ENCODE measurements at places on chromosomes 12 and 14.

DNA sequence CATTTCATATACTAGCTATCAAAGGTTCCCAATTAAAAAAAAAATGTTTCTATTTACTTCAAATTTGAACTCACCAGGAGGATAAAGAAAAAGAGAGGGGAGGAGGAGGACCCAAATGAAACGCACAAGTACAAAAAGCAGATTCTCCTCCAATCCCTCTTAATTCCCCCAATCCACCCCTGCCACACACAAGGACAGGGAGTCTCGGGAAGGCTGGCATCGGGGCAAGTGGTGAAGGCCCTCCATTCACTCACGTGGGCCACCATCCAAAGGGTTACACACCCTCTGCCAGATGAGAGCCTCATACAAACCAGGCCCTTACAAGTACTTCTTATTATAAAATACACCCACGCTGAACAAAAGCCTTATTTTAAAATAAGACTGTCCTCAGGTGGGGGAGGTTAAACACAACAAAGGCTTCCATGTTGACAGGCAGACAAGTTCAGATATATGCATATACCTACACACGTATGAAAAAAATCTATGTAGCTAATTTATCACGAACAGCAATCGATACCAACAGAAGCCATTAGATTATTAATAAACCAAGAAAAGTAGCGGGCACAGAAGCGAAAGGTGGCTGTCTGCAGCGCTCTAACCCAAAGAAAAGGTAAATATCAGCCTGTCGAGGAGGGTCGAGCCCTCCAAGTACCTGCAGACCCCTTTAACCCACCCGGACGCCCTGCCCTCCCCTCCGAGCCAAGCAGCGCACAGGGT, 1.5 kb downstream of the ATP2B1 start:
- no peak for DNase-seq

GRCh38 chr12:110687396-110688169, 1.3 kb downstream of the HVCN1 start:
- no peak for DNase-seq

DNA sequence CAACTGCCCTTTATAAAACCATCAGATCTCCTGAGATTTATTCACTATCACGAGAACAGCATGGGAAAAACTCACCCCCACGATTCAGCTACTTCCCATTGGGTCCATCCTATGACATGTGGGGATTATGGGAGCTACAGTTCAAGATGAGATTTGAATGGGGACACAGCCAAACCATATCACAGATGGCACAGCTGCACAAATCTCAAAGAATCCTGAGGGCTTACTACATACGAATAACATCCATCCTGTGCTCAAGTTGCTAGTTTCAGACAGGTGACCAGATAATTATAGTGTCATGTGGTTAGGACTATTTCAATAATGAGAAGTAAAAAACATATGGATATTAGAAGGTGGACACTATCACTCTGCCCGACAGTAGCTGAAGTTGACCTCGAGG, 211.2 kb downstream of the NUAK1 start:
- DNase-seq = no peak

- DNase-seq = no peak
Measured at GRCh38 chr14:95361373-95362137, 41.8 kb upstream of the CLMN start.

DNA sequence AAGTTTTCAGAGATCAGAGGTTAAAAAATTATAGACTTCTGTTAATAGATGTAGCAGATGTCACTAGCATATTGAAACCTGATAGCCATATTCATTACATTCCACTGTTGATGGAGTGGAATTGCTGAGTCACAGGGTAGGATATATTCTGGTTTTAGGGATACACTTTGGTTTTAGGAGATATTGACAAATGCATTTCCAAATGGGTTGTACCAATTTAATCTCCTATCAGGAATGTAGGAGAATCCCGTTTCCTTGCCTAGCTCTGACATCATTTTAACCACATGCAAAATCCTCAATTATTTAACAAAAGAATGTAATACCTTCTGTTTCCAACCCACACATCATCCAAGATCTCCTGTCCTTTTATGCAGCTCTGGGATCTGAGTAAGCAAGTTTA, 30.7 kb upstream of the ESR2 start:
- DNase-seq = no peak

DNA sequence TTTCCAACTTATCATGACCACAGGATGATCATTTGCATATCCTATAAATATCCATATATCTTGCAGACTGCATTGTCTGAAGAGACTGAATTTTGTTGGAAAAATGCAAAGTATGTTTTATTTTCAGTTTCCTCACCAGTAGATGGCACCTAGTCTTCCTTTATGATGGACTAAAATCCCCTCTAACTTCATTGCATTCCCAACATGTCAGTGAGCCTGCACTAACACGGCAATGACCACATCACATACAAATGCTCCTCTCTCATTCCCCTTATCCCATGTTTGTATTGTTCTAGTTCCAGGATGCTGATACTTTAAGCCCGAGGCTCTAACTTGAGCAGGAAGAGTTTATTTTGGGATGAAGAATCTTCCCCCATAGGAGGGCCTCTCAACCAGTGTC, 24.7 kb upstream of the MYBPC1 start:
- no peak for DNase-seq

- DNase-seq = no peak
Measured at GRCh38 chr12:81086342-81086741, 8.5 kb downstream of the ACSS3 start.

DNA sequence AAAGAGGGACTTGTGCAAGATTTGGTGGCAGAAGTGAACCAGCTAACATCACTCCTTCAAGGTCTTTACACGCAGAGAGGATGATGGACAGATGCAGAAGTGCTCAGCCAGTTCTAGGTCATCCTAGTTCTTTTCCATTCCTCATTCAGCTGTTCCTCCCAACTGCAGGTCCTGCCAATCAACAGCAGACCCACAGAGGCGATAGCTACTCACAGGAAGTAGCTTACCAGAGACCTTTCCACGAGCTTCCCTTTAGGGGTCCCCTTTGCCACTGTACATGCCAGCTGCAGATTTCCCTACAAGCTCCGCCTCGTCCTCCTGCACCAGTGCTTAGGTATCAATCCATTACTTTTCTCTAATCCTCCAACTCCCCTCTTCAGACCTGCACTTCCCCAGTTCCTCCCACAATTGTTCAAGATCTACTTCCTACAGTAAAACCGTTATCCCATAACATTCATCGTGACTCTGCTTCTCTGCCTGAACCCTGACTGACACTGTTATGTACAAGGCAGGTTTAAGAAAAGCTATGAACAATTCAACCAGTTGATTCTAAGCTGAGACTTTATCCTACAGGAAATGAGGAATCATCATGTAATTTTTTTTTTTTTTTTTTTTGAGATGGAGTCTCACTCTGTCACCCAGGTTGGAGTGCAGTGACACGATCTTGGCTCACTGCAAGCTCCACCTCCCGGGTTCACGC, 22.5 kb downstream of the RECQL start:
- DNase-seq = no peak

GRCh38 chr14:102074415-102074964, 12.4 kb downstream of the HSP90AA1 start:
- no peak for DNase-seq

- no peak for DNase-seq
Measured at GRCh38 chr14:56202256-56202655, 84.0 kb downstream of the PELI2 start.

All from T1000 (cell line).